ENCODE measurements at places on chromosomes 7 and 10. TPM values are rescaled to one million over a fixed set of nuclear protein-coding genes. Genes with fewer than 3 reads are reported as not detected.

Gene SMIM30
- total RNA-seq: 19.7 TPM

Gene SLC25A28
- total RNA-seq: 15.3 TPM

Gene TSPAN15
- 20.0 TPM for total RNA-seq

Gene IFIT3
- total RNA-seq: 2.3 TPM

DNA sequence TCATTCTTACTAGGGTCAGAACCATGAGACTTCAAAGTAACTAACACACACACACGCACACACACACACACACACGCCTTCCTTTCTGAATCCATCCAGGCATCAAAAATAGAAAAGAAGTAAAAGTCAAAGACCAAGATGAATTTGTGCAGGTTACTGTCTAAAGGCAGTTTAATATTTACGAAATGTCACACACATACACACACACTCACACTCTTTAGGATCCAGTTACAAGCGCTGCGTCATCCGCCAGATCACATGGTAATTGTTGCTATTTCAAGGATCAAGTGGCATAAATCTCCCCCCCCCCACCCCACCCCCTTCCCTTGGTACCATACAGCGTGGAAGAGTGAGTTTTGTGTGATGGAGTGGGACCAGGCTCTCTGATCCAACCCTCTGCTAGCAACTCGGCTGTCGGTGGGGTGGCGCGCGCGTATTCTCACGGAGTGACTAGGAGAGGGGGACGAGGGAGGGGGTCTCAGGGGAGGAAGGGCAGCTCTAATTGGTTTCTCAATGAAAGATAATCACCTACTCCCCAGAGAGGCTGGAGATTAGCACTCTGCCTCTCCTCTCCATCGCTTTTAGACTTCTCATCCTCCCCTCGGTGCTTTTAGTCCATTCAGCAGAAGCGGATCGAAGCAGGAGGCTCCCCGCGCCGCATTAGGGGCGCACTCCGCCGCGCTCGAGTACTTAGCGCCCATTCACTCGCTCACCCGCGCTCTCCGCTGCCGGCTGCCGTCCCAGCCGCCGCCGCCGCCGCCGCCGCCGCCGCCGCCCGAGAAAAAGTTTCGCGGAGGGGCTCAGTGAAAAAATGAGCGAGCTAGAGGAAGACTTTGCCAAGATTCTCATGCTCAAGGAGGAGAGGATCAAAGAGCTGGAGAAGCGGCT lies 83.5 kb upstream of the PRKG1 start:
- H3K27me3 ChIP-seq: no peaks in the 10 kb centered on the region
- H3K4me3 ChIP-seq: peak overlapping the region; percentile 39
- peak; percentile 84 for DNase-seq
- H3K27ac ChIP-seq: peak overlapping the region; percentile 81

Measured in body of pancreas (tissue), 4 donors.